ENCODE measurements at places on chromosomes 16 and 17. TPM values are rescaled to one million over a fixed set of nuclear protein-coding genes. Genes with fewer than 3 reads are reported as not detected.

The KRT33A gene
- total RNA-seq: not detected

The CTRB2 gene
- not detected for total RNA-seq

The ABCA6 gene
- total RNA-seq: 4.5 TPM

The KRT24 gene
- not detected for total RNA-seq

The CFAP20 gene
- total RNA-seq: 44.2 TPM

The CES5A gene
- not detected for total RNA-seq

The ALOXE3 gene
- total RNA-seq: not detected

The PHOSPHO1 gene
- total RNA-seq: 0.30 TPM

The SLC12A4 gene
- 119 TPM for total RNA-seq

The TBKBP1 gene
- 9.6 TPM for total RNA-seq

The MSLN gene
- total RNA-seq: not detected

The TP53TG3B gene
- not detected for total RNA-seq

The KRT33B gene
- total RNA-seq: 0.30 TPM

The KRTAP4-3 gene
- not detected for total RNA-seq

The NPIPA3 gene
- 0.59 TPM for total RNA-seq

The BCAR1 gene
- total RNA-seq: 55.5 TPM

The LGALS9B gene
- total RNA-seq: not detected

The TSNAXIP1 gene
- total RNA-seq: 0.32 TPM

The ACAP1 gene
- total RNA-seq: 0.09 TPM

The FOXL1 gene
- 1.8 TPM for total RNA-seq

The C17orf100 gene
- 0.59 TPM for total RNA-seq

The TP53TG3D gene
- total RNA-seq: not detected

The GP1BA gene
- not detected for total RNA-seq

The GRB7 gene
- total RNA-seq: not detected

The HID1 gene
- 0.30 TPM for total RNA-seq

The HSD17B1 gene
- total RNA-seq: 0.88 TPM

The CPHXL gene
- total RNA-seq: not detected

The PIRT gene
- total RNA-seq: not detected

The SCIMP gene
- not detected for total RNA-seq

The ABCA9 gene
- 1.8 TPM for total RNA-seq

The SLC25A39 gene
- total RNA-seq: 63.0 TPM

The FBXW10B gene
- total RNA-seq: 0.92 TPM

The ZFP1 gene
- total RNA-seq: 36.2 TPM

The UBALD2 gene
- total RNA-seq: 2.1 TPM

The SPATA22 gene
- total RNA-seq: not detected

The TBC1D3I gene
- not detected for total RNA-seq

The TEX19 gene
- total RNA-seq: not detected

The HOXB8 gene
- 0.97 TPM for total RNA-seq

The AANAT gene
- total RNA-seq: not detected

The ITGAX gene
- total RNA-seq: not detected

The LPO gene
- total RNA-seq: not detected

The CCT6B gene
- total RNA-seq: 0.51 TPM

The RHBDF2 gene
- 9.5 TPM for total RNA-seq

The KRT31 gene
- not detected for total RNA-seq

The MSRB1 gene
- total RNA-seq: 6.2 TPM

The OTOP3 gene
- not detected for total RNA-seq

The ATP2C2 gene
- total RNA-seq: not detected

The AGRP gene
- total RNA-seq: not detected

The C16orf89 gene
- total RNA-seq: not detected

The TMC8 gene
- total RNA-seq: not detected

The SSTR5 gene
- total RNA-seq: not detected

The KCNJ2 gene
- total RNA-seq: 0.59 TPM

The RHOT1 gene
- 44.9 TPM for total RNA-seq

The KRT32 gene
- not detected for total RNA-seq

The OR4D1 gene
- not detected for total RNA-seq

The TEDC2 gene
- 3.0 TPM for total RNA-seq

The CPNE7 gene
- 27.5 TPM for total RNA-seq

All from smooth muscle cell of the umbilical artery (primary cell).